Lower leg skin (tissue), 4 donors: ENCODE measurements at places on chromosomes 11 and 22. TPM values are rescaled to one million over a fixed set of nuclear protein-coding genes. Genes with fewer than 3 reads are reported as not detected.
A peak's percentile ranks its signal among the peaks of the same experiment; 100 is the strongest.

DNA sequence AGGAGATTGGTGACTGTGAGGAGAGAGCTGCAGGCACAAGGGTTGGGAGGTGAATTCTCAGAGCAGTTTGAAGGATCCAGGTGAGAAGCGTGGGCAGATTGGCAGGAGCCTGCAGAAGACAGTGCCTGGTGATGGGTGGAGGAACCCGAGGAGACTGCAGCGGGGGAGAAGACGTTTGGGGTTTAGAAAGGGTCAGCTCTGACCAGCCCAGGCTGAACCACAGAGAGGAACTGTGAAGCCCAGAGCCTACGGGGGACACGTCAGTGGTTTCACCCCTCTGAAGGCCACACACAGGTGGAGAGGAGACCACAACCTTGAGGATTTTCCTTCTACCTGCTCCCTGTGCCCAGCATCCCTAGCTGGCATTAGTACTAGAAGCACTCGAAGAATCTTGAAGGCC, 154.8 kb upstream of the TBCEL start:
- no peak for DNase-seq

DNA sequence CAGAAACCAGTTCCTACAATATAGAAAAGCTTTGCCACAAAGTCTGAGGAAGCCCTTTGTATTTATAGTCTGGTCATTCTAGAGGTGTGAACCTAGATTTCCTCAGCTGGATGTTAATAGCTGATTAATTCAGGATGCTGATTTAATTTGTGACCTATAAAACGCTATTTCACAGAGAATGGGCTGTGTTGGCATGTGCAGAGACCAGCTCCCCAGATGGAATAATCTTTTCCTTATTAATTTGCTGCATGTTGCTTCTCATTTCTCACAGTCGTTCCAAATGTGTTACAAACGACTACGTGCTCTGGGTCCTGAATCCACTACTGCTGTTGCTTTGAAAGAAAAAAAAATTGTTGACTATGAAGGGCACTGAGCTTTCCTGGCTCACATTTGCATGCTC, 49.3 kb downstream of the BDNF start:
- DNase-seq = no peak

GRCh38 chr11:16999116-16999515, 15.1 kb downstream of the PLEKHA7 start:
- DNase-seq = no peak

GRCh38 chr11:102144357-102145355, 34.4 kb downstream of the YAP1 start:
- no peak for DNase-seq

GRCh38 chr22:39247361-39247760, 2.6 kb upstream of the PDGFB start:
- no peak for DNase-seq

DNA sequence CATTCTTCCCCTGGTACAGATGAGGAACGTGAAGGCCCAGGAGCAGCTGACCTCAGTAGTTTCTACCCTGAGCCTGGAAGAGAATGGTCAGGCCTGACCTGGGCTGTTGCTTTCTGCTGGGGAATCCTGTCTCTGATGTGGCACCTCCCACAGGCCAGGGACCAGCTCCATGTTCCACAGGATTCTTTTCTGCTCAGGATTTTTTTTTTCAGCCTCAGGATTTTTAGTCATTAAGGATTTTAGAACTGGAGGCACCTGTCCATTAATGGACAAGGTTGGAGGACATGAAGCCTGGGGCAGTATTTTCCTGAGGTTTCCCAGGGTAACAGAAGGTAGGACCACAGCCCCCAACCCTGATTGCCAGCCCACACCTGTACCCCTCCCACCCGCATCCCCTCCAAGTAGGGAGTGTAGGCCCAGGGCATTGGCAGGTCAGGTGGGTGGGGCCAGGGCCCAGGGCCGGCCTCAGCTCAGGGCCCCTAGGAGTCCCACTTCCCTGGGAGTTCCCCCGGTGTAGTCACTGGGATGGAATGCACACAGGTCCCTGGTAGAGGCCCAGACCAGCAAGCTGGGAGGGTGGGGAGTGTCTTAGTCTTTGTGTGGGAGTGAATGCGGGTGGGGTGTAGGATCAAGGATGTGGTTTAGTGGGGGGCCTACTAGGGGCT, 16.1 kb downstream of the BIK start:
- no peak for DNase-seq

GRCh38 chr11:69686452-69686851, 11.3 kb upstream of the LTO1 start:
- DNase-seq = no peak

- DNase-seq = no peak
Measured at GRCh38 chr11:132123854-132124835, 753.7 kb downstream of the NTM start.

GRCh38 chr11:100098560-100098959, 588.5 kb upstream of the ARHGAP42 start:
- no peak for DNase-seq

GRCh38 chr11:33910296-33910957, 18.6 kb upstream of the LMO2 start:
- DNase-seq = no peak

DNA sequence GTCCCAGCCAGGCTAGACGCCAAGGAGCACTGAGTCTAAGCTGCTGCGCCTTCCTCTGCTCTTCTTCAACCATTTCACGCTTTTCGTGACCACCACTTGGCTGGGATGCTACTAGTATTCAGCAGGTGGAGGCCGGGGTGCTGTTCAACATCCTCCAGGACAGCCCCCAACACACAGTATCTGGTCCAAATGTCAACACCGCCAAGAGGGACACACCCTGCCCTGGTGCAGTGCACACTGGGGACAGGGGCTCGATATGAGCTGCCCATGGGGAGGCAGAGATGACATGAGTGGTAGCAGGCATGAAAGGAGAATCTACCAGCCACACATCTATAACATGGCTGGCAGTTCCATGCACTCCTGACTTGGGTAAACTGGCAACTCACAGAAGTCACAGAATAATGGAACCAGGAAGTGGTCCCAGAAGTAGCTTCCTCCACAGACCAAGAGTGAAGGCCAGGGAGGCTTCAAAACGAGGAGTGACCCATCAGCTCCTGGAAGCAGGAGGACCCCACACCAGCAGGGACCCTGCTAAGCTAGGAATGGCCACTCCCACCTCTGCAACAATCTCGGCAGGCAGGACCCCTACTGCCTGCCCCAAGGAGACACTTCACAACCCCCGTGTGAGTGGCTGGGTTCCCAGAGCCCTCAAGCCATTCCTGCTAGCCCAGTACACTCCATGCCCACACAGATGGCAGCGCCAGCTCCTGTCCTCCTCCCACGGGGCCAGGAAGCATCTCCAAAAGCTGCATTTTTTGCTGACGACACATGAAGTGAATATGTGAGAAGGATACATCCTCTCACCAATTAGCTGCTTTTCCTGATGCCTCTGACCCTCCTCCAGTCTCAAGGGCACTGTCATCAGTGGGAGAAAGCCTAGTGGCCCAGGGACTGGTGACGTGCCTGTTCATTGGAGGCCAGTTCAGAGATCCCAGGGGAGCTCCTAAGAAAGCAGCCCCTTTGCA, 78.8 kb downstream of the DGCR2 start:
- no peak for DNase-seq

- DNase-seq = no peak
Measured at GRCh38 chr11:133443206-133443747, 89.0 kb downstream of the OPCML start.

- DNase-seq = no peak
Measured at GRCh38 chr22:35835998-35836691, 118.5 kb downstream of the APOL5 start.

- DNase-seq = no peak
Measured at GRCh38 chr11:83034673-83035014, 37.1 kb downstream of the RAB30 start.

GRCh38 chr22:30649430-30650007, 13.9 kb downstream of the SLC35E4 start:
- peak; percentile 89 for DNase-seq

DNA sequence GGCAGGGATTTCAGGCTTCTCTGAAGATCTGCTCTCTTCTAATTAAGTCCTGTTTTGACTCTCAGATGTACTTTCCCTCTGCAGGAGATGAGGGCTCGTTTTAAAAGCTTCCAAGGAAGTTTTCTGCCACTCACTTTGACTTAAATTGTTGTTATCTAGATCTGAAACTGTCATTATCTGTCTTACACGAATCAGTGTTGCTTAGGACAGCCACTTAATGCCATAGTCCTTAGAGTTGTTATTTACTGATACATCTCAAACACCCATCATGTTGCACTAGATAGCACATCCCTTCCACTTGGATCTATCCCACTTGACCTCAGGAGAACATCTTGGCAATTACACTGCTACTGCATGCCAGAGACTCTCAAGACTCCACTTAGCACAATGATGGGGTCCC, 86.9 kb upstream of the FAT3 start:
- DNase-seq = no peak

GRCh38 chr11:15501566-15501965, 386.8 kb downstream of the INSC start:
- no peak for DNase-seq

DNA sequence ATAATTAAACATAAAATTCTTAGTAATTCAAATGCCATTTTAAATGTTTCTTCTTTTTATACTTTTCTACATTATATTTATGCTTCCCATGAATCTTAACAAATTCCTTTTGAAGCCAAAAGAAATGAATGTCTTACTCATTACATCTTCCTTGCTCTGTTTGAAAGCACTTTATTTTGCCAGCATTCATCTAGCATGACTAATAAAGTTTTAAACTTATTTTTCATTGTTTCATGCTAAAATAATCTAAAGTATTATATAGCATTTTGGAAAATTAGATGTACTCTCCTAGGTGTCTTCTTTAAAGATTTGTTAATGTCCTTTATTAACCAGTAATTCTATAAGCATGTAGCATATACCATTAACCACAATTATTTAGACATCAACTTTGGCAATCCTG, 9.7 kb upstream of the PIWIL4 start:
- DNase-seq = no peak

DNA sequence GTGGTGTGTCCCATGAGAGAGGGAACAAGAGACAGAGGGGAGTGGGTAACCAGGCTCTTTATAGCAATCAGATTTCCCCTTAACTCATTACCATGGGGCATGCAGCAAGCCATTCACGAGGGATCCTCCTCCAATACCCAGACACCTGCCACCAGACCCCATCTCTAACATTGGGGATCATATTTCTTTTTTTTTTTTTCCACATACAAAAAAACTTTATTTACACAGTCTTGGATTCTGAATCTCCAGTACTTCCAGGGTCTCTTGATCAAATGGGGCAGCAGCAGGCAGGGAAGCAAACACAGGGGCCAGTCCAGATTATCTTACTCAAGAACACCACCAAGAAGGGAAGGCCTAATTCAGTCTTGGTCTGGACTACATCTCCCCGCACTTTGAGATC, 4.3 kb downstream of the DLAT start:
- no peak for DNase-seq

- DNase-seq = no peak
Measured at GRCh38 chr22:24731761-24732160, 42.8 kb downstream of the PIWIL3 start.

- no peak for DNase-seq
Measured at GRCh38 chr22:50572965-50573364, 5.3 kb downstream of the CPT1B start.

DNA sequence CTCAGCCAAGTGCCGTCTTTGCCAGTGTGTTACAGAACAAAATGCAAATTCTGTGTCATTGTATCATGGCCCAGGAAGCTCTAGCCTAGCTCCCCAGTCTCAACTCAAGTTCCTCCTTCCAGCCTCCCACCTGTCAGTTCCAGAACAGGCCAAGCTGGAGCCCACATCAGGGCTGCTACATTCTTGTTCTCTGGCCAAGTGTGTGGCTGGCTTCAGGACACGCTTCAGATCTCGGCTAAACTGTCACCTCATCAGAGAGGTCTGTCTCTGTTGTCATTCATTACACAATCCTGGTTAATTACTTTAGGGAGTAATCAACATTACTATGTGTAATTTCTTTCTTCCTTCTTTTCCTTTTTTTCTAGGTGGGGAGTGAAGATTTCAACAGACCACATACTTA, 347.0 kb upstream of the SYN3 start:
- DNase-seq = no peak

DNA sequence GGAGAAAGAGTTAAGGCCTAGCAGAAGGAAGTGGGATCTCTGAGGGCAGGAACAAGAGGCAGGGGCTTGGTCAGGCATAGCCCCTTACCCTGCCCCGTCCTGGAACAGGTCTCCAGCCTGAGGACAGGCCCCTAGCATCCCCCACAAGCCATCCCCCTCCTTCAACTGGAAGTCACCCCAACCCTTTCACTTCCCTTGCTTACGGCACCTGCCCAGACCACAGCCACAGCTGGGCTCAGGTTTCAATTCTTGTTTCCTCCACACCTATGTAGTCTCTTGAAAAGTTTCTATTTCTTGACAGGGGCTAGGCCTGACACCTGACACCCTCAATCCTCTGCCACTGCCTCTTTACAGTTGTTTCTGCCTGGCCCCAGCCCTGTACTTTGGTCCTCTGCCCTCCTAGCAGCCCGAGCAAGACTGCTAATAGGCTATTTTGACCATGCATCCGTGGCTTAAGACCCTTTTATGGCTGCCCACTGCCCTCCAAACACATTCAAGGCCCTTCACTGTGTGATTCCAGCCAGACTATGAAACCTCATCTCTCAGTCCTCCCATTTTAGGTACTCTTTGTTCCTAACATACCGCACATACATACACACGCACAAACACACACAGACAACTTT, 10.9 kb upstream of the FCHSD2 start:
- DNase-seq = peak; percentile 69

GRCh38 chr11:134072844-134073243, 4.0 kb downstream of the JAM3 start:
- DNase-seq = no peak

DNA sequence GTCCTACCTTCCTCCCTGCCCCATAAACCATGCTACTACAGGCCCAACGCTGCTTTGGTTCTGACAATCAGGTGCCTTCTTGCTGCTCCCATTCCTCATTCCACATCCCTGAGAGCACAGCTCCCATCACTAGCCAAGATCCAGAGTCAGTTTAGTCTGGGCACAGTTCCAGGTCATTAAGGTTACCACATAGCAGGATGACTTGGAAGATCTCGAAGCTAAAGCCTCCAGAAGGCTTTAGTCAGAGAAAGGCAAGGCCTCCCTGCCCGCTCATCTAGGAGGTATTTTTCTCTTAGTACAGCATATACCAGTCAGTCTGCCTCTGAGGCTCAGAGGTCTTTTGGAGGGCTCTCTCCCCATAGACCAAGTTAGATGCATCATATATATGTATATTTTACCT, 30.3 kb downstream of the TRIM66 start:
- DNase-seq = peak; percentile 35

- no peak for DNase-seq
Measured at GRCh38 chr22:27628341-27628740, 173.2 kb downstream of the MN1 start.

GRCh38 chr11:57353036-57353435, 14.9 kb downstream of the P2RX3 start:
- DNase-seq = no peak

- peak; percentile 83 for DNase-seq
Measured at GRCh38 chr11:45158891-45159605, 12.6 kb downstream of the PRDM11 start.

- no peak for DNase-seq
Measured at GRCh38 chr22:46636221-46637002, 16.2 kb downstream of the GRAMD4 start.

SNX32 gene
- 0.56 TPM for total RNA-seq

RAC2 gene
- total RNA-seq = 5.9 TPM

ALDH3B2 gene
- 221 TPM for total RNA-seq

TSPO gene
- 714 TPM for total RNA-seq

RIMBP3C gene
- total RNA-seq = 0.30 TPM

TYR gene
- 11.1 TPM for total RNA-seq

MIF gene
- 276 TPM for total RNA-seq

CD248 gene
- total RNA-seq = 8.4 TPM

POU2AF2 gene
- total RNA-seq = not detected

C22orf42 gene
- total RNA-seq = not detected

OR2AG2 gene
- total RNA-seq = not detected
